ENCODE measurements at places on chromosomes 4 and X. TPM values are rescaled to one million over a fixed set of nuclear protein-coding genes. Genes with fewer than 3 reads are reported as not detected.

- no peaks in the 10 kb centered on the region for H3K27me3 ChIP-seq
- no peak overlapping the region for H3K4me3 ChIP-seq
- no peak for DNase-seq
- H3K36me3 ChIP-seq: no peaks in the 10 kb centered on the region
- no peak overlapping the region for H3K27ac ChIP-seq
Observed at GRCh38 chrX:134691453-134691852, 33.2 kb upstream of the PLAC1 start.

- peaks cover 5% of the 10 kb centered on the region for H3K4me1 ChIP-seq
- no peak overlapping the region for H3K27ac ChIP-seq
- no peaks in the 10 kb centered on the region for H3K27me3 ChIP-seq
- no peak overlapping the region for H3K4me3 ChIP-seq
Observed at GRCh38 chr4:153160821-153161220, 43.4 kb upstream of the TRIM2 start.

GRCh38 chr4:87030124-87030523 is 95.3 kb downstream of the AFF1 start:
- no peak for DNase-seq
- no peaks in the 10 kb centered on the region for H3K36me3 ChIP-seq
- H3K4me3 ChIP-seq: no peak overlapping the region
- H3K27ac ChIP-seq: no peak overlapping the region
- 0 out of 2 replicates have a peak, but pooled peaks cover 3% of the 10 kb centered on the region for H3K4me1 ChIP-seq

Gene SORCS2
- 0.37 TPM for total RNA-seq

DNA sequence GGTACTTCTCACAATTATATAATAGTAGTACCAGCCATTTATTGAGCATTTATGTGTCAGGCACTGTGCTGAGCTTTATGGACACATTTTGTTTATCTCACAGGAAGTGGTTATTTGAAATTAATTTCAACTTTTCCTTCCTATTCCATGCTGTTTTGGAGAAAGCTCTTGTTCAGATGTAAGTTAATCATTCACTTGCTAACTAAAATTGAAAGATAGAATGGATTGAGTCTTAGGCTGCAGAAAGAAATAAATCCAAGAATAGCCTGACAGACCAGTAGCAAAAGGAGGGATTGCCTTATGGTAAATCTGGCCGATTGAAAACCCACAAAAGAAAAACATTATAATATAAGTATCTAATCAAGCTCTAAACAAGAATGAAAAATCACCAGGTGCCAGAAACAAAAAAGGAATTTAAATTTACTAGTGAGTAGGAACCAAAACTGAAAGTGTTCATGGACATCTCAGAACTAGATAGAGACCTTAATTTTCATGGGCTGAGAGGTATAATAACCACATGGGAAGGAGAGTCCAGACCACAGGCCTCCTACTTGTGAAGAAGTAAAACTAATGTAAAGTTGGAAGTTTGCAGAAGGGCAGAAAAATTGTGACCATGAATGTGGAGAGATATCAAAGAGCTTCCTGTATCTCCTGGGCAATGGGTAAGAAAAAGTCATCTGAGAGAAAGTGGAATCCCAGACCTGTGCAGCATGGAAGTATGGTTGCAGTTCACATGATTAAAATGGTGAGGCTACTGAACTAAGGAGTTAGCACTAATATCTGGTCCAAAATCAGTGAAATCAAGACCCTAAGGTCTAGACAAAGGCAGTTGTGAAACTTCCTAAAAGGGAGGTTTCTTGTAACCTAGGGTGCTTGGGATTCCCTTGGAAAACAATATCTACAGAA is 38.0 kb downstream of the RADX start:
- H3K27me3 ChIP-seq: no peaks in the 10 kb centered on the region
- no peaks in the 10 kb centered on the region for H3K4me1 ChIP-seq
- H3K4me3 ChIP-seq: no peak overlapping the region
- no peak for DNase-seq

- no peak overlapping the region for H3K27ac ChIP-seq
- H3K4me1 ChIP-seq: no peaks in the 10 kb centered on the region
- no peaks in the 10 kb centered on the region for H3K27me3 ChIP-seq
Observed at GRCh38 chr4:56768763-56769162, 52.7 kb downstream of the SPINK2 start.

Gene TRPC5OS
- 0.07 TPM for total RNA-seq

Gene ZNF330
- 49.1 TPM for total RNA-seq

Measured in HCT116 (cell line).